ENCODE measurements at places on chromosomes 5 and 9.

GRCh38 chr9:134554373-134555093 is 87.1 kb upstream of the COL5A1 start:
- no peaks in the 10 kb centered on the region for H3K27me3 ChIP-seq
- H3K36me3 ChIP-seq, result no peaks in the 10 kb centered on the region
- H3K4me1 ChIP-seq, result no peaks in the 10 kb centered on the region
- H3K4me3 ChIP-seq, result no peak overlapping the region
- no peak for DNase-seq
- H3K27ac ChIP-seq, result no peak overlapping the region

DNA sequence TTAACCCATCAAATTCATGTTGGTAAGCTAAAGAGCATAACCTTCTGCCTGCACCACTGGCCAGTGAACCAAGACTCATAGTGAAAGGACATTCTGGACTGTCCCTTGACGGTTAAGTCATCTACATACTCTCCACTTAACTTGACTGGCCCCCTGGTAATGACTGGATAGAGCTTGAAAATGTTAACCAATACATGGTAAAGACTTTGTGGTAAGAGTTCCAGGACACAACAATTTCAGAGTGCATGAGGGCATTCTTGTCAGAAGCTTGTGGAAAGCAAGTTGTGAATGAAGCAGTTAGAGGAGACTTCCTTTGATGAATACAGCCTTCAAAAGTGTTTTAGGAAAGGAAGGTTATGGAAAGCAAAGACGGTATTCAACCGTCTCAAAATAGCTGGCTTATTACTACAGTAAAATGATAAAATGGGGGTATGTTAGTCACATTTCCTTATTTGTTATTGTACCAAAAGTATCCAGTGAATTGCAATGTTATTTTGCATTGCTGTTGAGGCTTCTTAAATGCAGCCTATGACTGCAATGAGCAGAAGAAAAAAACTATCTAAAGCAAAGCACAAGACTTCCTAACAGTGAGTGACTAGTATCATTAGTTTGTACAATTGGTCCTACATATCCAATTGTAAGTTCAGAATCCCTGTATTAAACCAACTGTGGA is 47.2 kb upstream of the DAB2 start:
- no peak overlapping the region for H3K4me3 ChIP-seq
- H3K4me1 ChIP-seq, result no peaks in the 10 kb centered on the region
- H3K27me3 ChIP-seq, result no peaks in the 10 kb centered on the region
- DNase-seq, result no peak
- no peak overlapping the region for H3K27ac ChIP-seq

GRCh38 chr9:92100237-92100911 is 14.8 kb downstream of the SPTLC1 start:
- no peaks in the 10 kb centered on the region for H3K27me3 ChIP-seq
- H3K27ac ChIP-seq, result no peak overlapping the region
- no peaks in the 10 kb centered on the region for H3K36me3 ChIP-seq
- DNase-seq, result no peak
- H3K4me3 ChIP-seq, result no peak overlapping the region
- H3K4me1 ChIP-seq, result no peaks in the 10 kb centered on the region

DNA sequence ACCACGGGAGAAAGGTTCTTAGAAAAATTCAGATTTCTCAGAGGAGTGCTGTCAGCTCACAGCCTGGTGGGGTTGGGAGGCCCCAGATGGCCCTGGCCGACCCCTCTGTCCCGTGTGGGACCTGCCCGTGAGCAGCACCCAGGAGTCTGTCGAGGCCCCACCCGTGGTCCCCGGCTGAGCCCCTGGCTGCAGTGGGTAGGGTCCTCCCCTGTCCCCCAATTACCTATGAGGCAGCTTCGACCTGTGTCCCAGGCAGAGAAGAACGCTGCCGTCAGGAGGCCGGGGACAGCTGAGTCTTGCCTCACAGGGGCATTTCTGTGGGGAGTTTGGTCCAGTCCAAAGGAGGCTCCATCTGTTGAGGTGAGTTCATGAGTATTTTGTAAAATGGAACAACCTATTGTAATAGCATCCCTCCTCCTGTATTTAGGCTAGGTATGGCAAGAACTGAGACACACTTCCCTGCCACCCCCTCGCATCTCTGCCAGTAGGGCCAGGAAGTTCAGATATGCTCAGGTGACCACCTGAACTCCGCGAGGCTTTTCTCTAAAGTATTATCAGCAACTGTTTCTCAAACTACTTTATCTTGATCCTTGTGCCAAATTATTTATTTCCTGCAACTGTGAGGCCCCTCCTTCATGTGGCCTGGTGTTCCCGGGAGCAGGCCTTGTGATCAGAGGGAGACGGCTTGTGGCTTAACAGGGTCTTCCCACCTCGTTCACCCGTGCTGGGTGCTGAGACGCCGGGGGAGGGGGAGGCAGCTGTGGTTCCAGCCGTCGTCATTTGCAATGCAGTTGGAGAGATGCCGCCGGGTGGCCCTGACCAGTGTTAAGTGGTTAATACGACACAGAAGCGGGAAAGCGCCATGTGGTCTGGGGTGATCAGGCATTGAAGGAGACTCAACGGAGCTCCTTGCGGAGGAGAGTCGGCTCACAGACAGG is 1.7 kb downstream of the AHRR start:
- no peak for DNase-seq
- no peak overlapping the region for H3K27ac ChIP-seq
- peaks cover 12% of the 10 kb centered on the region for H3K4me1 ChIP-seq
- peaks cover 5% of the 10 kb centered on the region for H3K27me3 ChIP-seq
- no peaks in the 10 kb centered on the region for H3K36me3 ChIP-seq
- no peak overlapping the region for H3K4me3 ChIP-seq

DNA sequence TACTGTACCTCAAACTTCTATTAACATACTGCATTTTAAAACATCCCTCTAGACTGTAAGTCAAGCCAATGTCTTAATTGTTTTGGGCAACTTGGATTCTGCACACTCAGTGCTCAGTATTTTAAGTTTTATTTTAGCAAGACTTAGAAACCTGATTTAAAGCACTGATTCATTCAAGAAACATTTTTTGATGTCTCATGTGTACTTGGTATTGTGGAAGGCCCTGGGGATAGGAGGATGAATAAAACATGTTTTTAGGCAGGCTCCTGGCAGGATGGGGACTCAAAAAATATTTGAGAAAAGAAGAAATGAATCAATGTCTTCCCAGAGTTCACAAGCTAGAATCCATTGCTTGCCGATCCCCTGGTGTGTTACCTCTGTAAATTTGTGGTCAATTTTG is 334.0 kb upstream of the PUM3 start:
- no peaks in the 10 kb centered on the region for H3K27me3 ChIP-seq
- DNase-seq, result no peak
- no peak overlapping the region for H3K27ac ChIP-seq
- H3K4me3 ChIP-seq, result no peak overlapping the region

DNA sequence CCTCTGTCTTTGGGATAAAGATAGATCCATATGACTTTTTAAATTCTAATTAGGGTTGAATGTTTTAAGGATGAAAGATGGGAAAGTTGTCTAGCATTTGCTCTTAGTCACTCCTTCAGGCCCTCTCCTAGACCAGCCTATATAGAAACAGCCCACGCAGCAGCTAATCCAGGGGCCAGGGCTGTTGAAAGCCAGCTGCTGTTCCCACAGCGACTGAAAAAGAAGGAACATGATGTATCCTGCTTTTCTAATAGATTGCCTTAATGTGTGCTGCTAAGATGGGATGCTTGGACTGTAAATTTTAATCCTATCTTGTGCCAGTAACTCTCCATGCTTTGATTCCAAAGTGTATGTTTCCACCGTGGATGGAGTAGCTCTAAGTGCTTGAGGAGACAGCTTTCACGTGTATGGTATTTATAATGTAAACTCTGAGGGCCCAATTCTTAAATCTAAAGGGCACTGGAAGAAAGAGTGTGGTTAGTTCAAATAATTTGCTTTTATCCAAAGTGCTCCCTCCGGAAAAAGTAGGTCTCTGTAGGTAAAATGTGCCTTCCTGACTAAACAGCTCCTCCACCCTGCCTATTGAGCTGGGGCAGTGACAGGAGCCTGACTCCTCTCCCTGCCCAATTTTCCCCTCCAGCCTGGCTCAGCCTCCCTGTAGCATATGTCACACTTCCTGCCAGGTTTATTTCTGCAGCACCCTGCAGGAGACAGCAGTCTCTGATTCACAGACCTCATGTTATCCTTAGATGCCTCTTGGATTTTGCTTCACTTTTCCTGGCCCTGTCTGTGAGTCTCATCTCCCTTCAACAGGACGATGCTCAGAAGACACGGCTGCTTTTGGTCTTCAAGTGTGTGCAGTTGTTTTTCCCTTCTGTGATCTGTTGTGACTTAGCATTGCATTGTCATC is 33.2 kb downstream of the SLC36A1 start:
- H3K4me3 ChIP-seq, result no peak overlapping the region
- no peak for DNase-seq
- H3K36me3 ChIP-seq, result no peaks in the 10 kb centered on the region
- no peaks in the 10 kb centered on the region for H3K4me1 ChIP-seq

- H3K36me3 ChIP-seq, result no peaks in the 10 kb centered on the region
- no peaks in the 10 kb centered on the region for H3K4me1 ChIP-seq
- DNase-seq, result no peak
Observed at GRCh38 chr9:22107202-22108045, 98.3 kb upstream of the CDKN2B start.

- no peak overlapping the region for H3K27ac ChIP-seq
- H3K36me3 ChIP-seq, result no peaks in the 10 kb centered on the region
- no peaks in the 10 kb centered on the region for H3K4me1 ChIP-seq
Observed at GRCh38 chr9:112496074-112496722, 9.6 kb downstream of the KIAA1958 start.

DNA sequence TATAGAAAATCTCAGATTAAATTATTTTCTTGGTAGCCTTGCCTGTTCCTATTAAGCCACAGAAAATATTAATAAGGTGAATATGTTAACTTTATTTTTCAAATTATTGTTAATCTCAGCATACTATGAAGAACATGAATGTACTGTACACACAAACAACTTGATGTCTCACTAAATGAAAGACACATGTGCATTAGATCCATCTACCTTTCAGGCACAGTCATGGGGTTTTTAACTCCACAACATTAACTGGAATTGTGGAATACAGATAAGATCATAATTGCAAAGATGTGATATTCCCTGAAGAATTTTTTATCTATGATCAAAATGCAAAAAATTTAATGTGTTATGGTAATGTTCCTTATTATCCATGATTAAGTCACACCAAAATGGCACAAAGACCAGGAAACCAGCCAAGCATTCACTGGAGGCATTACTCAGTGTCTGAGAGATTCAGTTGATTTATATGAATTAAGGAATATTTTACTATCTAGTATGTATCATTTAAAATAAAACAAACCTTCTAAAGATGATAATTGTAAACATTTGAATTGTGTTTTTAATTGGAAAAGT is 150.0 kb upstream of the VCAN start:
- no peak overlapping the region for H3K4me3 ChIP-seq
- H3K27me3 ChIP-seq, result no peaks in the 10 kb centered on the region
- no peak overlapping the region for H3K27ac ChIP-seq
- no peaks in the 10 kb centered on the region for H3K4me1 ChIP-seq

DNA sequence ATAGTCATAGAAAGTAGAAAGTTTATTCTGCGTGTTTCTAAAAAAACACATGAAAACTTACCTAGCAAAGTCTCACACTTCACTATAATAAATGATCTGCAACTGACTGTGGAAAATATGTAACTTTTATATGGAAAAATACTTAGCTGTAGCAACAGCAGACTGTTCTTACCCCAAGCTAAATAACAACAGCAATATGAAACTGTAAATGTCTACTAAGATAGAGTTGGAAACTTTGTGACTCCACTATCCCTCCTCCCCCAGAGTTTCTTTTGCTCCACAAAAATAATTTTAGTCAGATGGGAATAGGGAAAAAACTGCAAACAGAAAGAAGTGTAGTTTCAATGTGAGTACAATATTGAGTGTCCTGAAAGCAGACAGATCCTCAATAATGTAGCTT is 21.0 kb downstream of the MLLT3 start:
- H3K27me3 ChIP-seq, result no peaks in the 10 kb centered on the region
- H3K36me3 ChIP-seq, result no peaks in the 10 kb centered on the region
- H3K27ac ChIP-seq, result no peak overlapping the region
- H3K4me3 ChIP-seq, result no peak overlapping the region
- DNase-seq, result no peak

DNA sequence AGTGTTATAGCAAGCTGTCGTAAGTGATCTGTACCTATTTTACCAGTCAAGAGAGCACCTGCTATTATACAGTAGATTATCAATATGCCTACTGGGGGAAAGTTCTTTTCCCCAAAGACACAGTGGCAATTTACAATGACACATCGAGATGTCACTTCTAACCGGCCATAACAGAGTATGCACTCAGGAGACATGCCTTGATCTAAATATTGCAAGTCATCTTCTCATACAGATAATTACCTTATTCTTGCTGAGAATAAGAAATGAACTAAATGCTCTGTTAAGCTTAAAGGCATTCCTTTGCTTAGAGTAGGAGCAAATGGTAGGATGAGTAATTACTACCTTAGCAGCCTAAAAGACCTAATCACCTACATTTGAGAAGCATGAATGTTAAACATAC is 71.6 kb downstream of the PKD2L2 start:
- H3K4me3 ChIP-seq, result no peak overlapping the region
- DNase-seq, result no peak
- no peaks in the 10 kb centered on the region for H3K4me1 ChIP-seq
- no peaks in the 10 kb centered on the region for H3K27me3 ChIP-seq
- no peaks in the 10 kb centered on the region for H3K36me3 ChIP-seq

DNA sequence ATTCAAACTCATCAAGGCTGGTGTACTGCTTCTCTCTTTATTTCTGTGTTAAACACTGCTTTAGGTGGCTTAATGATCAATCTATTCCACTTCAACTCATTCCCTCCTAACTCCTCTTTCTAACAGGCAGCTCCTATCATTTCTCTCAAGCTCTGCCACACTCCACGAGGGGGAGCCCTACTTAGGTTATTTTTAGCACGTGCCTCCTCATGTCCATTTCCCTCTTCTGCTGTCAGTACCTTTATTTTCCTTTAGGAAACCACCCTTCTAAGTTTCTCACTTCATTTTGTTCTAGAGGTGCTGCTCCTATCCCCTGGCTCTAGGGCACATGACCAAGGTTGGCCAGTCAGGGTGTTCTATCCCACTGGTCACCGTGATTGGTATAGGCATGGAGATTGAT is 6.7 kb upstream of the BRINP1 start:
- H3K36me3 ChIP-seq, result no peaks in the 10 kb centered on the region
- no peak overlapping the region for H3K27ac ChIP-seq
- no peaks in the 10 kb centered on the region for H3K27me3 ChIP-seq

DNA sequence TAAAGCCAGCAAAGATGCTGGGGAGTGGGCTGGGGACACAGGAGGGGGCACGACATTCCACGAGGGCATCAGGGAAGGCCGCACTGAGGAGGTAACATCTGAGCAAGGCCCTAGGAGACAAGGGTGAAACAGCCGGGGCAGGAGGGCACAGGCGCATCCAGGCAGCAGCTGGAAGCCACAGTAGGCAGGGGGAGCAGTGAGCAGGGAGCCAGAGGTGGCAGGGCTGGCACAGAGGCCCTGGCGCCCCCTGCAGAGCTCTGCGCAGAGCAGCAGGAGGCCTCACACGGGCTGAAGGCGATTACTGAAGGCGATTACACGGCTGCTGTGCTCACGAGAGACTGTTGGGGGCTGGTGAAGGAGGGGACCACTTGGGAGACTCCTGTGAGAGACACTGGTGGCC is 15.4 kb downstream of the LMAN2 start:
- H3K27ac ChIP-seq, result peak overlapping the region; percentile 61
- DNase-seq, result no peak
- H3K36me3 ChIP-seq, result peaks cover 20% of the 10 kb centered on the region
- H3K4me1 ChIP-seq, result no peaks in the 10 kb centered on the region

- DNase-seq, result no peak
- no peak overlapping the region for H3K27ac ChIP-seq
Observed at GRCh38 chr9:68755752-68756151, 50.7 kb downstream of the PIP5K1B start.

Data from breast epithelium (tissue), 4 donors.